NT2/D1 (cell line): ENCODE measurements at places on chromosomes 2 and 18.

DNA sequence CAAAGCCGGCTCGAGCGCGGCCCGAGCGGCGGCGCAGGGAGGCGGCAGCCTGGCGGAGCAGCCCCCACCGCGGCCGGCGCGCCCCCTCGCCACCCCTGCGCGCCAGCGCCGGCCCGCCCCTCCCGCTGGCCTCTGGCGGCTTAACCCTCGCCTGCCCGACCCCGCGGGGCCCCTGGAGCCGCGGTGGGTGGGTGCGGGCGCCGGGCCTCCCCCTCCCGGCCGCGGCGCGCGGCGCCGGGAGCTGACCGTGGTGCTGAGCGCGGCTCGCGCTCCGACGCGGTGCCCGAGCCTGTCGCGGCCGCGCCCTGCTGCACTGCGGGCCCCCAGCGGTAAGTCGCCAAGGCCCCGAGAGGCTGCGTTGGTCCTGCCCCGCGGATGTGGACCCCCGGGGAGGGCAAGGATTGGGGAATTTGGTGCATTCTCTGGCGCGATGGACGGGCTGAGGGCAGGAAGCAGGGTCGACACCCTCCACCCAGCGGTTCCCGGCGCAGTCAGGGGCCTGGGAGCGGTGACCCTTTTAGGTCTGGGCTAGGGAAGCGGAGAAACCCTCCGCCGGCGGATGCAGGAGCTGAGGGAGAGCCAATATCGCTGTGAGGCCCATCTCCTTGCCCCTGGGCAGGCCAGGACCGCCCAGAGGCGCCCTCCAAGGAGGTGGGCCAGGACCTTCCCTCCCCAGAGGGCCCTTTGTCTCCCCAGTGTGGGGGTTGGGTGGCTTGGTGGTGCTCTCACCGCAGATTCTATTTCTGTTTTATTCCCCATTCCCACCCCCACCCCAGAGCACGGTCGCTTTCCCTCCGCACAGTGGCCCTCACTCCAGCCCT lies 923 bp downstream of the AMER3 start:
- DNase-seq, result no peak

DNA sequence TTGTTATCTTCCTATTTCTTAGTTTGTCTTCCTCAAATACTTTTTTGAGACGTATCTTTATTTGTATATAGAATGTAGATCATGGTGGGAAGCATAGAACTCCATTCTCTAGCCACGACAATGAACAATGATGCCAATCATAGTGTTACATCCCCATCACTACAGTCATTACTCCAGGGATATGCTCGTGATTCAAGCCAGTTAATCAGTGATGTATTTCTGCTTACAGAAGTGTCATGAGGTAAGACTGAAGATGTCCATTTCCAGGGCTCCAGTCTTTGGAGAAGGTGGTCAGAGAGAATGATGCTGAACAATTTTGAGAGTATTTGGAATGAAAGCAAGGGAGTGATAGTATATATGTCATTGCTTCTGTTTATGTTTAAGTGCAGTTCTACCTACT lies 777.2 kb upstream of the TMEFF2 start:
- no peak for DNase-seq

DNA sequence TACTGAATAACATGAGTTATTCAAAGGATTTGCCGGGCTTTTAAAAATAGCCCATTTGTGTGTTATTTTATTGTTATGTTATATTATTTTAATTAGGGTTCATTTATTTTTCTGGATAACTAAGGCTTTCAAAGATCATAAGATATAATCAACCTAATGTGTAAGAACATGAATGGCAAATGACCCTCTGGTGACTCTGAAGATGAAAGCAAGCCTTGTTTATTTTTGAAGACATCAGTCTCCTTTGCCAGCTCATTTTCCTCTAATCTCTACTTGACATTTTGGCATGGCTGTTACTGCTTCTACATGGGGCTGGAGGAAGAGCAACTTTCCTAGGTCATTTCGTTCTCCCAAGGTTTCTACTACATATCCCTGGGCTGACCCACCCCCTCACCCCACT lies 10.6 kb downstream of the FAP start:
- DNase-seq, result no peak

DNA sequence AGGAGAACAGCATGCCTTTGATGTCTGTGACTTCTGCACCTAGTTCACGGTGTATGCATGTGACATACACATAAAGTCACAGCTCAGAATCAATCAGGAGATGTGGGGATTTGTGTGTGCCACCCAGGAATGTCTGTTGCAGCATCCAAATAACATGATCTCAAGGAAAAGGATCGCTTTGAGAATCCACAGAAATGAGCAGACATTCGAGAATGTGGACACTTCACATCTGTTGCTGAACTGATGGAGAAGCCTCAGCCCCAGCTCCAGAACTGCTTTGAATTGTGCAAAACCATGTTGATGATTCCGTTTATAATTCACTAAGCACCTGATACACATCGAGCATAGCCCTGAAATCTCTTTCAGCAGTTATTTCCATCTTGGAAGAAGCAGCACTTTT lies 208.6 kb downstream of the CMPK2 start:
- DNase-seq, result no peak

- DNase-seq, result no peak
Observed at GRCh38 chr2:51628917-51629316, 597.0 kb upstream of the NRXN1 start.
